NCI-H774 (cell line): ENCODE measurements at places on chromosomes 7 and 10.
A peak's percentile ranks its signal among the peaks of the same experiment; 100 is the strongest.

- no peak for DNase-seq
These were observed 31.6 kb downstream of the RHEB start for GRCh38 chr7:151488096-151488495.

GRCh38 chr10:70286616-70287015 lies 2.8 kb upstream of the NPFFR1 start:
- no peak for DNase-seq

GRCh38 chr7:36051501-36051900 lies 101.6 kb upstream of the EEPD1 start:
- DNase-seq, result no peak

GRCh38 chr7:28939844-28940544 lies 18.1 kb downstream of the TRIL start:
- no peak for DNase-seq

DNA sequence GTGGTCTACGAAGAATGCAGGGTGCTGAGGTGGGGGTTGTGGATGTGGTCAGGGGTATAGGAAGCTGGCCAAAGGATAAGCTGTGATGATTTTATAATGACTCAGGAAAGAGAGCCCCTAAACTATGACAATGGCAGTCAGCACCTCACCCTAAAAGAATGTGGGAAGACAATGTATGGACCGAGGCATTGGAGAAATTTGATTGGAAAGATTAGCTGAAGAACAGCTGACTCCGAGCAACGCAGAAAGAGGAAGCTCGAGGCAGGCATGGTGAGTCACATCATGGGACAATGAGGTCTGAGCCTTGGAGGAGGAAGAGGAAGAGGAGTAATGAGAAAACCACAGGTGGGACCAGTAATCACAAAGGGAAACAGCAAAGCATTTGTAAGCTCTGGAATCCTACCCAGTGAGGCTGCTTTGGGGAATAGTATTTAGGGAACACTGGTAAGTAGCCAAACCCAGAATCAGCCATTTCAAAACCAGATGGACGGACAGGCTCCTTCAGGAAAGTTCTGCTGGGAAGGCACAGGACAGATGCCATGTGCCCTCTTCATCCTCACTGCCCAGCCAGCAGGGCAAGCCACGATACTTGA lies 295.4 kb downstream of the PRPF18 start:
- DNase-seq, result no peak

DNA sequence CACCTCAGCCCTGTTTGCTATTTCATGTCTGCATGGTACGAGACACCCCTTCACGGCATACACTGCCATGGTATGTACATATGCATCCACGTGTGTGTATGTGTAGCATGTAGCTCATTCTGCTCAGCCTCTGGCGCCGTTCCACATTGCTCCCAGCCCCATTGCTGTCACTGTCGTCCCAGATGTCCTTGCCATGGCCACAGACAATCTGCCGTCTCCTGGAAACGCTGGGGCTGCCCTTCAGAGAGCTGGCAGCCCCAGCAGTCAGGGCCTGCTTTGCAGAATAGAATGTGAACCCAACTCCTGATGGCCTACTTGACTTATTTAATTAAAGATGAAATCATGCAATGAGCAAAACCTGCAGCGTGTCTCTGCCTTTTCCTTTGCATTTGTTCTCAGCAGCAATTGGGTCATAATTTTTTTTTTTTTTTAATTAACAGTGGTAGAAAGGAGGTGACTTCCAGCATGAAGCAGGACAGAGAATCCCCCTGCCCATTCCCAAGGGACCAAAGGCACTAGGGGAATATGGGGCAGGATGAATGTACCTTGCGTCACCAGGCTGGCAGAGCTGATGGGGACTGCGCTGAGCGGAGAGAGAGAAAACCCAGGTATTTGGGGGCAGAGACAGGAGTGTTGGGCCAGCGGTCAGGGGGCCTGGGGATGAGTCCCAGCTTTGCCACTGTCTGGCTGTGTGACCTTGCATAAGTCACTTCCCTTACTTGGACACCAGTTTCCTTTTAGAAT lies 49.2 kb downstream of the CHST3 start:
- peak; percentile 19 for DNase-seq

DNA sequence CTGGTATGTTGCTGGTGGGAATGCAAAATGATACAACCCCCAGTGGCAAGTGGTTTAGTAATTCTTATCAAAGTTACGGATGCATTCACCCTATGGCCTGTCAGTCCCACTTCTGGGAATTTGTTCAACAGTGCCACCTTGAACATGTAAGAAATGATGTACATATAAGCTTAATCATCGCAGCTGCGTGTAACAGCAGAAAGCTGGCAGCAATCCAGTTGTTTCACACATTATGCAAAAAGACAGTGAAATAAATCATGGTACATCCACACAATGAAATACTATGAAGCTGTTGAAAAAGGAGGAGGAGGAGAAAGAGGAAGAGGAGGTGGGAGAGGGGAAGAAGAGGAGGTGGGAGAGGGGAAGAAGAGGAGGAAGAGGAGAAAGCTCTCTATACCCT lies 76.2 kb upstream of the MYL10 start:
- no peak for DNase-seq

GRCh38 chr7:28481091-28481926 lies 69.0 kb downstream of the CREB5 start:
- DNase-seq, result no peak

- no peak for DNase-seq
These were observed 76.6 kb downstream of the DNAJC1 start for GRCh38 chr10:21926949-21927348.

- DNase-seq, result no peak
These were observed 30.2 kb upstream of the ANKRD2 start for GRCh38 chr10:97542169-97543024.

DNA sequence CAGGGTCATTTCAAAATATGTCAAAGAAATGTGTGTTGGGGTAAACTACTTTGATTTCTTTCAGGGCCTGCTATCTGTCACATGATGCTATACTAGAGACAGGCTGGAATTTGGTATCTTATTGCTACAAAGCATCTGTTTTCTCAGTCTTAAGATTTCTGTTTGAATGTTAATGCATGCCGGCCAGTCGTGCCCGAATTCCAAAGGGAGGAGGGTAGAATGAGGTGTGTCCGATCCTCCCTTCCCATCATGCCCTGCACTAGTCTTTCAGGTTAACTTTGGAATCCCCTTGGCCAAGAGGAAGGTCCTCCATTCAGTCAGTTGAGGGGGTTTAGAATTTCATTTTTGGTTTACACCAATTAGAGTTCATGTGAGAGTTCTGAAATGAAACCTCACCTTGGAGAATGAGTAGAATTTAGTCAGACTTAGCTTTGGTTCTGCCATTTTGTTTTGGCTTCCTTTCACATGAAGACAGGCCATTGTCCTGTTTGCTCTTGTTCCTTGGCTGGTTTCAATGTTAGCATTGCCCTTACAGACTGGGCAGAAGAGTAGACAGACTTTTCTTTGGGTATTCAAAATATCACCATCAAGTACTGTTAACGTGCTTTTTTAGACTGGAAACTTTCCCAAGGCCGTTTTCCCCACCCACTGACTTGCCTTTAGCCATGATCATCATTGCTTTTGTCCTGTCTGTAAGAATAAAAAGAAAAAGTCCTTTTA lies 95.8 kb downstream of the CAMK1D start:
- DNase-seq, result no peak

- DNase-seq, result no peak
These were observed 120.2 kb upstream of the AMPH start for GRCh38 chr7:38751416-38751815.

DNA sequence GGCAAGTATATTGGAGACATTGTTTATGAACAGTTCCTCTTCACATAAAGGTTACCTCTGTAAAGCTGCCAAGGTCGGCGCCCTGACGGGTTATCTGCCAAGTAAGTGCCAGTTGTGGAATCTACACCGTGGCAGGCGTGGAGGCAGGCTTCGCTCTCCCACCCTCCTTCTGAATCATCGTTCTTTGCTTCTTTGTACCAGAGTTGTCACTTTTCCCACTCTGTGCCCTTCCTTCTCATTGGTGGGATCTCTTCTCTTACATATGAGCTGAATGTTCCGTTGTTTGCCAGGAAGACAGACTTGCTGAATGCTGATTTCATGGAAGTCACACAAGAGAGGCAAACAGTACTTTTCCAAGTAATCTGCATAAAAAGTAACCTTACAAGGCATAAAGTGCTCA lies 40.6 kb upstream of the PTPRZ1 start:
- no peak for DNase-seq

DNA sequence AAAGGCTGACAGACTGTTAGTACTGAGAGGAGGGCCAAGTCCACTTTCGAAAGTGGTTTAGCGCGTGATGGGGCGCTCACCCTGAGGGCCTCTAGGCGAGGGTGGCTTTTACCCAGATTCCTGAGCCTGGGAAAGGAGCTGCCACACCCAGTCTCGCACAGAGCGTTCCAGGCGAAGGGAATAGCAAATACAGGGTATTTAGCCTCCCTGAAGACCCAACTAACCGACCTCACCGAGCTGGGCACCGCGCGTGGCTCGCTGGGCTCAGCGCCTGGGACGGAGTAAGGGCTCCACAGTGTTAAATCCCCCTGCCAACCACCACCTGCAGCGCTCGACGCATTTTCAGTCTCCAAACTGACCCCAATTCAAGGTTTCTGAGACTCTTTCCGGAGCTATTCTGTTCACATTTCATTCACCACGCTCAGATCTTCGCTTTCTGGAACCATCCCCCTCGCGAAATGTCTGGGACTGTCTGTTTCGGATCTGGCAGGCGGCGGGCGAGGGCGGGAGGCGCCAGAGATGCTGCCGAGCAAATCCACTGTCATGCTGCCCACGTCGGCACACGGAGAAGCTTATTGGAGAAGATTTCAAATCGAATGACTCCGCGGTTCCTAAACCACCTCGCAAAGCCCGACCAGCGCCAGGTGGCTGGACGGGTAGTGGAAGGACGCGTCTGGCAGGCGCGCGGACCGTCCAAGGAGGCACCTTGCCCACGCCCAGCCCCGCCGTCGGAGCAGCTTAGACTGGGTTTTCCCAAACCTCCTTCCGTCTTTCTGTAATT lies 1.4 kb upstream of the OSBPL3 start:
- DNase-seq, result peak; percentile 1

- DNase-seq, result no peak
These were observed 172.3 kb downstream of the AKR1D1 start for GRCh38 chr7:138248609-138249008.

- DNase-seq, result no peak
These were observed 5.9 kb downstream of the MGMT start for GRCh38 chr10:129472696-129473555.

DNA sequence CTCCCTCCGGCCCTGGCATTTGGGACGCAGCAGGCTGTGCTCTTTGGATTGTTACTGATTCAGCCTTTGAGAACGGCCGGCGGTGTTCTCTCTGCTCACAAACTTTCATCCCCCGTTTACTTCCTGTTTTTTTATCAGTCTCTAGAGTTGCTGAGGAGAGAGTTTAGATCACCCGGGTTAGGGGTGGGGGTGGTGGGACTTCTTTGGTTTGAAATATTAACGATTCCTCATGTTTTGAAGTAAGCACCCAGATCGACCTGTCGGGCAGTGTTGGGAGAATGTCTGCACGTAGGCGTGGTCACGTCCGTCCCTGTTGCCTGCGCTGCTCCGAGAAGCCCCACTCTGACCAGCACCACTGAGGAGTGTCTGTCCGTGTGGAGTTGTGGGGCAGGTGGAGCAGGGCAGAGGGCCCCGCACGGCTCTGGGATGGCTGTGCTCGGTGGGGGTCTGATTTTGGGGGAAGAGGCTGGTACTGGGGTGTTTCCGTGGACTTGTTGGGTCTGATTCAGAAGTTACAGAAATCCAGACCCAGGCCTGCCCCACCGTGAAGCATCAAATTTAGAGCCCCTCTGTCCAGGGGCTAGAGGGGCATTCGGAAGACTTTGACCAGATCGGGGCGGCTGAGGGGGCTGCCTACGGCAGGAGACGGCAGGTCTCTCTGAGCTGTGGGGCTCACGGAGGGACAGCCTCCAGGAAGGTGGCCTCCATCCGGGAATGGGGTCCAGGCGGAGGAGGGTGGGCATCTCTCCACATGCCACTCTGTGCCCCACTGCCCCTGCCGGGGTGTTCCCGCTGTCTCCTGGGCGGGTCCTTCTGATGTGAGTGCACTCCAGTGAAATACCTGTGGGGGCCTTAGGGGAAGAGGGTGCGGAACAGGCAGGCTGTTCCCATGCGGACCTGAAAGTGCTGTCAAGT lies 7.4 kb downstream of the INPP5A start:
- no peak for DNase-seq

GRCh38 chr7:27112361-27112760 lies 9.9 kb upstream of the HOXA2 start:
- no peak for DNase-seq

GRCh38 chr7:97043281-97043680 lies 18.6 kb upstream of the DLX5 start:
- no peak for DNase-seq

GRCh38 chr10:60820093-60820754 lies 41.9 kb downstream of the CDK1 start:
- no peak for DNase-seq

DNA sequence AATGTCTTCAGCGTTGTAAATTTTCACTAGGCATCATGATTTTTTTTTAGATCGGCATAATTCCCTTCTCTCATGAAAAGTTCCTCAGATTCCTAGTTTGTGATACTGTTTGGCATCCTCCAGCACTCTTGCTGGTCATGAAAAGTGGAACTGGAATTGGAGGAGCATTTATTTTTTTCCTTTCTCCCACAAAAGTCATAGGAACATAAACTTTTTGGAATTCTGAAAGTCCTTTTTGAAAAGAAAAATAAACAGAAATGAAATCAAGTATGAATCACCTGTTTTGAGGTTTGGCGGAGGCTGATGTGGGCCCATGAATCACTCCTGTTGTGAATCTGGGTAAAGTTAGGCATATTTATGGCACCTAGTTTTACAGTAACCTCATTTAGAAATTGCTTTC lies 17.7 kb downstream of the CACNB2 start:
- no peak for DNase-seq

GRCh38 chr10:63210611-63211196 lies 77.6 kb downstream of the NRBF2 start:
- no peak for DNase-seq

GRCh38 chr7:29207162-29207801 lies 12.7 kb downstream of the CHN2 start:
- no peak for DNase-seq

DNA sequence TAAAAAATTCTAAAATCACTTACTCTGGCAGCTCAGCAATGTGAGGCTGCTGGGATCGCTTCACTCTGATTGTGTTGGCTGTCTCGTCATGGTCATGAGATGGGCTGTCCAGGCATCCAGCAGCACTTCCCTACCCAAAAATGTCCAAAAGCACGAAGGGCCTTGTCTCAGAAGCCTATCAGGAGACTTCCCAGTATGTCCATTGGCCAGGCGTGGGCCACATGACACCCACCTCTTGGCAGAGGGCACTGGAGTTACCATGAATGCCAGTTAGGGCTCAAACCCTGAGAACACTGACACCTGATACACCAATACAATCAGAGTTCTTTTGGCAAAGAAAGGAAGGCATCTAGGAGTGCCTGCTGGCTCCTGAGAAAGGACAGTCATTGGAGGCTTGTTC lies 27.0 kb upstream of the GLI3 start:
- DNase-seq, result no peak

GRCh38 chr10:104099269-104099668 lies 13.6 kb upstream of the COL17A1 start:
- no peak for DNase-seq

GRCh38 chr7:151410405-151411390 lies 860 bp upstream of the WDR86 start:
- DNase-seq, result no peak
